ENCODE measurements at places on chromosomes 3 and 15. TPM values are rescaled to one million over a fixed set of nuclear protein-coding genes. Genes with fewer than 3 reads are reported as not detected.

Gene ZMYND10
- total RNA-seq = 0.97 TPM

Gene ADAMTS9
- total RNA-seq = 1.9 TPM

Gene TLR9
- not detected for total RNA-seq

Gene ITPKA
- 1.6 TPM for total RNA-seq

Gene STAB1
- under 0.01 TPM for total RNA-seq

Gene STRIT1
- total RNA-seq = not detected

Gene ZNF385D
- 0.64 TPM for total RNA-seq

Gene REC114
- total RNA-seq = not detected

Gene CCDC39
- total RNA-seq = under 0.01 TPM

Gene GADL1
- total RNA-seq = not detected

Gene SCG5
- 17.7 TPM for total RNA-seq

Measured in fibroblast of villous mesenchyme (primary cell).